ENCODE measurements at places on chromosomes 13 and 19. TPM values are rescaled to one million over a fixed set of nuclear protein-coding genes. Genes with fewer than 3 reads are reported as not detected.

The MYO1F gene
- total RNA-seq: 0.29 TPM

The ATP8B3 gene
- total RNA-seq: 3.3 TPM

The ZNF581 gene
- 44.1 TPM for total RNA-seq

The SLC6A16 gene
- not detected for total RNA-seq

The ZNF155 gene
- total RNA-seq: 3.6 TPM

The ATP8A2 gene
- total RNA-seq: not detected

The ZNF665 gene
- 1.7 TPM for total RNA-seq

The PABPC3 gene
- total RNA-seq: not detected

The FXYD3 gene
- not detected for total RNA-seq

The CGB8 gene
- not detected for total RNA-seq

The NLRP11 gene
- 0.06 TPM for total RNA-seq

The POU2F2 gene
- not detected for total RNA-seq

The CYP4F3 gene
- not detected for total RNA-seq

The PRKCG gene
- not detected for total RNA-seq

The RFXANK gene
- total RNA-seq: 54.1 TPM

The HS6ST3 gene
- total RNA-seq: not detected

The SERPINE3 gene
- not detected for total RNA-seq

The PRTN3 gene
- not detected for total RNA-seq

The ZNF836 gene
- 10.4 TPM for total RNA-seq

The SGTA gene
- total RNA-seq: 50.5 TPM

The CYP2A7 gene
- total RNA-seq: not detected

The LGALS7B gene
- total RNA-seq: not detected

The NLRP9 gene
- not detected for total RNA-seq

The OR10H1 gene
- total RNA-seq: not detected

The UBE2L5 gene
- total RNA-seq: not detected

The LSM7 gene
- total RNA-seq: 100 TPM

The CEACAM3 gene
- not detected for total RNA-seq

The BCKDHA gene
- total RNA-seq: 30.8 TPM

The USPL1 gene
- 18.6 TPM for total RNA-seq

Measured in cardiac ventricle fibroblast (primary cell).